Stimulated activated CD4-positive, alpha-beta T cell treated with anti-CD3 and anti-CD28 coated beads, Interleukin-4, amount 100 ng/mL, for 24 hours (primary cell): ENCODE measurements at places on chromosomes 4 and X.

DNA sequence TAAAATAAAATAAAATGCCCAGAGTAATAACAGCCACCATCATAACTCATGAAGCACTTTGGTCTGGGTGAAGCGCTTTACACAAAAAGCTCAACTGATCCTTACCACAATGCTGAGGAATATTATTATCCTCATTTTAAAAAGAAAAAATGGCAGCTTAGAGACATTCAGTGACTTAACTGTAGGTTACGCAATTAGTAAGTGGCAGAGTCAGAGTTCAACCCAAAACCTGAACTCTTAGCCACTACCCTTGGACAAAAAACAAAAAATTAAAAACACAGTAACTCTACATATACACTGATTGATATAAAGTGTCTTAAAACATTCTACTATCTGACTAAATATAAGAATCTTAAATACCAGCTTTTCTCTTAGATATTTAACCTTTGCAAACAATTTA, 34.9 kb downstream of the MAOB start:
- no peak for DNase-seq

DNA sequence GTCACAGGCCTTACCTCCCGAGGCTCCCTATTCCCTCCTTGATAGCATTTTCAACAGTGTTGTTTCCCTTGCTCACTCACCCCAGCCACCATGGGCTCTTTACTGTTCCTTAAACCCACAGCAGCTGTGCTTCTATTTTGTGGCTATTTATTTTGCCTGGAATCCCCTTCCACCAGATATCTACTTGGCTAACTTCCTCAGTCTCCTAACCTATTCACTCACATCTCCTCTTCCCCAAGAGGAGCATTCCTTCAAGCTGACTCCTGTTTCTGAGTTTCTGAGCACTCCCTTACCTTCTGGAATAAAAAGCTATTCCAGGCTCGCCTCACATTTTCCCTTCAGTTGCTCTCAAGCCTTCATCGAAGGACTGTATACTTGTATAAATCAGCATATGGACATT, 50.5 kb downstream of the CXCL1 start:
- DNase-seq = no peak

DNA sequence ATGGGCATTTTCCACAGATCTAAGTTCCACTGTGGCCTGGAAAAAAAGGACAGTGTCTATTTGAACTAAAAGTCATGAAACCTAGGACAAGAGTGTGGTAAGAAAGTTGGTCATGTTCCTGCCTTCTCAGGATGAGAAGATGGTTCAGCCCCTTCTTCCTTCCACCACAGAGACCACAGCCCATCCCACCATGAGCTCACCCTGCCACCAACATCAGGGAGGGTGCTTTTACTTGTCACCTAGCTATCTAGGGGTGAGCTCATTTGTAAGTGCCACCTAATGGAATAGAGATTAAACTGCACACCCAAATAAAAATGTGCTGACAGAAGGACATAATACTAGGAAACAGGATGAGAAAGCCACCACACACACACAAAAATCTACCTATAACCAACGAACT, 235.9 kb downstream of the SPIN4 start:
- DNase-seq = no peak

DNA sequence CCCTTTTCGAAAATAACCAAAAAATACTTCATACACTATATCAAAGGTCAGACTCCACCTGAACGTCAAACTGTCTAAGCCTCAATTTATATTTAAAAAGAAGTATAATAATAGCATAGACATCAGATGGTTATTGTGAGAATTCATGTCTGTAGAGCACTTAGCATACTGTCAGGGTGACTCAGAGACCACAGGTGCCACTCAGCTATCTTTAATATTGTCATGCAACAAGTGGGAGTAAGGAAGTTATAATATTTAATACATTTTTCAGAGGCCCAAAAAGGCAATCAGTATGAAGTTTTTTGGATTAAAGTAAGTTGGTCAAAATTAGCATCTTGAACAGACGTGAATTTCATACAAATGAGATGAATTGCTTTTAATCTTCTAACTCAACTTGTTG, 93.3 kb downstream of the PHOX2B start:
- DNase-seq = no peak

DNA sequence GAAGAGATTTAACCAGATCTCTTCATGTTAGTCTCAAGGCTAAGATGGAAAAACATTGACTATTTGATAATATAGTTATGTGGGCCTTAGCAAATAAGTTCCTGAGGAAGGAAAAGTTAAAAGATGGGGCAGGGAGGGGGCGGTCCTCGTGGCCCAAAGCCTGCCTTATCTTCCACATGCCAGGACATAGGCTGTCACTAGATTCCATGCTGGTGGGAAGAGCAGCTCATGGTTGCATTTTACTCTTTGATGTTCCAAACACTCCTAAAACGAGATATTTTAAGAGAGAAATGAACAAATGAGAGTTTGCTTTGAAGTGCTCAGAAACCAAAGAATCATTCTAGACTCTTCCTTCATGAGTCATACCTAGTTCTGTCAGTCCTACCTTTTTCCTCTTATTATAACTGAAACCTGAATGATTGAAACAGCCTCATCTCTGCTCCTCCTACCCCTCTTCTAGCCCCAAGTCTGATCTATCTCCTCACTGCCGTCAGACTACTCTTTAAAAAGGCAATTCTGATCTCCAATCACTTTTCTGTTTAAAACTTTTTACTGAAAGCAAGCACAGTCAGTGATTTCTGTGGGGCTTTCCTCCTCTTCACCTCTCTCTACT, 25.1 kb downstream of the RAB9B start:
- no peak for DNase-seq

DNA sequence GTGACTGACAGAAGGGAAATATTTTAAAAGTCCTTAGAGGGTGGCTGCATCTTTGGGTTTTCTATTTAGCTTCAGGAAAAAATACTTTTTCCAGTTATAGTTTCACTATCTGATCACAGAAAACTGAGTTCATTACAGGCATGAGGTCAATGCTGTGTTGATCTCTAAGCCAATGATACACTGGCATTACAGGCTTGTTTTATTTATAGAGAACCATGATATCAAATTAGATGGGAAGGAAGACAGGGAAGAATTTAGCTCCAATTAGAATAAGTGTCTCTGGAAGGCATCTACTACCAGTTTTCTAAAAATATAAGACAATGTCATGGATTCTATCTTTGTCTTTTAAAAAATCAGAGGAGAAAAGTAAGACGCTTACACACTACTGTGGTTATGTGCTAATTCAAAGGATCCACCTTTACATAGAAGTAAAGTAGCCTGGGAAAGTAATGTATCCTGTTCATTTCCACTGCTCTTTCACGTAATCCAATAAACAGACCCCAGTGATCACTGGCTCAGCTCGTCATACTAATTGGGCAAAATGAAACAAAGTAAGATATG, 344.5 kb upstream of the PPARGC1A start:
- DNase-seq = no peak

DNA sequence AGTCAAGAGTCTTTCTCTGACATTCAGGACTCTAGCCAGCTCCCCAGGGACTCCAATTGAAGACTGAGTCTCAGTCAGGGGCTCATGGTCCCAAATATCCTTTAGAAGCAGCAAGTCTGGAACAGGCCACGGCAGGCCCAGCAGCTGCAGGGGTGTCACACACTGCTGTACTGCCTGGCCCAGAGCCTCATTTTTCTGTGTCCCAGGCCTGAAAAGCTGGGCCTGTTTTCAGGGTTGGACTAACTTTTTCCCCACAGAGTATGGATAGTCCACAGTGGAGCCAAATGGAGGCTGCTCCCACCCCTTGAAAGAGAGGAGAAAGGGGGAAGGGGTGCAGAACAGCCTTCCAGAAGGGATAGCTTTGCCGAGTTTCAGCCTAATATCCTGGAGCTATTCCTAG, 146.8 kb upstream of the NALF2 start:
- DNase-seq = no peak

- no peak for DNase-seq
Observed at GRCh38 chr4:140296335-140297220, 76.9 kb upstream of the SCOC start.

DNA sequence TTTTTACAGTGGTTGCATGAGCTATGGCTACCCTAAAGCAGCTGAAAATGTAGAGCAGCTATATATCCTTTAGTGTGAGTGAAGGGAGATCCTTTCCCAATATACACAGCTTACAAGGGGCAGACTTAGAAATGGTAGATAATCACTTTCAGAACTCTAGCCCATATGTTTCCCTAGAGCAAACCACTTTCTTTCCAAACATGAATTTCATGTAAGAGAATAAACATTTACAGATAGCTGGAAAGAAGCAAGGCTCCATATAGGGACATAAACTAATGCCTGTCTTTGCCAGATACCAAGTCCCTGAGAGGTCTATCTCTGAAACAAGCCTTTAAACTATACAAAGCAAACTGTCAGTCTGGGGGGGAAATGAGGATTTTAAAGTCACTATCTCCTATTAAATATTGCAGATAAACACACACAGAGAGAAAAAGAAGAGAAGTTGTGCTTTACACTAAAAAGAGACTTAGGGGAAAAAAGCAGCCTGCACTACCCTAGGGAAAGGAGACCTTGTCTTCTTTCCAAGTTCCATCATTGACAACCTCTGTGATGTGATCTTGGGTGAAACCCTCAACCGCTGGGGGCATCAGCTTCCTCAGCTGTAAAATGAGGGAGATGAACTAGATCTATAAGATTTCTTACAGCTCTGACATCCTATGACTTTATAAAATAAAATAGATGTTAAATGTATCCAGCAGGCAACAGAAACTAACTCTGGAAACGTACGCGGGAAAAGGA, 73.6 kb downstream of the TMEM156 start:
- no peak for DNase-seq

- no peak for DNase-seq
Observed at GRCh38 chr4:142181021-142181420, 544.6 kb downstream of the IL15 start.

GRCh38 chr4:19164334-19164733, 1087.4 kb upstream of the SLIT2 start:
- DNase-seq = no peak

GRCh38 chr4:121900132-121900983, 30.1 kb upstream of the BBS7 start:
- DNase-seq = peak; percentile 61

GRCh38 chrX:131745942-131746489, 202.1 kb downstream of the OR13H1 start:
- no peak for DNase-seq

DNA sequence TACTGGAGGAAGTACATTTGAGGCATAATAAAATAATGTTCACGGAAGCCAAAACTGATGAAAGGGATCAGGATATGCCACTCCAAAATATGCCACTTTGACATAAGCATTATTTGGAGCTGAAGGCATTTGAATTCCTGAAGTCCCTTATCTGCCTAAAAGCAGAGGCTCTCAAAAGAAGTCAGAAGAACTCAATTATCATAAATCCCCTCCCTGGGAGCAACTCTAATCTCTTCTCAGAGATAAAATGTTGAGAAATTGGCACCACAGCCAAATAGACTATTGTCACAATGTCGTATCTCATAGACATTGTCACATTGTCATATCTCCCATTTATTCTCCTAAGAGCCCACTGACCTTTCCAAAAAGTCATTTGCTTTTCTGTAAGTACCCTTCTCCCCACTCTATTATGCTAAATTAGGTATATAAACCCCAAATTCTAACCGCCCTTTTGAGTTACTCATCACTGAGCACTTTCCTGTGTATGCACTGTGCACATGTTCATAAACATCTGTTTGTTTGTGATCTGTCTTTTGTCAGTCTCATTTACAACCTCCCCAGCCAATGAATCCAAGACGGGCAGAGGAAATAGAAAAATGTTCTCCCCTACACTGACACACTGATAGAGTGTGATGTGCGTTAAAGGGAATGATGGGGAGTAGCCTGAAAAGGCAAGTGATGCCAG, 78.5 kb upstream of the NAF1 start:
- DNase-seq = no peak

DNA sequence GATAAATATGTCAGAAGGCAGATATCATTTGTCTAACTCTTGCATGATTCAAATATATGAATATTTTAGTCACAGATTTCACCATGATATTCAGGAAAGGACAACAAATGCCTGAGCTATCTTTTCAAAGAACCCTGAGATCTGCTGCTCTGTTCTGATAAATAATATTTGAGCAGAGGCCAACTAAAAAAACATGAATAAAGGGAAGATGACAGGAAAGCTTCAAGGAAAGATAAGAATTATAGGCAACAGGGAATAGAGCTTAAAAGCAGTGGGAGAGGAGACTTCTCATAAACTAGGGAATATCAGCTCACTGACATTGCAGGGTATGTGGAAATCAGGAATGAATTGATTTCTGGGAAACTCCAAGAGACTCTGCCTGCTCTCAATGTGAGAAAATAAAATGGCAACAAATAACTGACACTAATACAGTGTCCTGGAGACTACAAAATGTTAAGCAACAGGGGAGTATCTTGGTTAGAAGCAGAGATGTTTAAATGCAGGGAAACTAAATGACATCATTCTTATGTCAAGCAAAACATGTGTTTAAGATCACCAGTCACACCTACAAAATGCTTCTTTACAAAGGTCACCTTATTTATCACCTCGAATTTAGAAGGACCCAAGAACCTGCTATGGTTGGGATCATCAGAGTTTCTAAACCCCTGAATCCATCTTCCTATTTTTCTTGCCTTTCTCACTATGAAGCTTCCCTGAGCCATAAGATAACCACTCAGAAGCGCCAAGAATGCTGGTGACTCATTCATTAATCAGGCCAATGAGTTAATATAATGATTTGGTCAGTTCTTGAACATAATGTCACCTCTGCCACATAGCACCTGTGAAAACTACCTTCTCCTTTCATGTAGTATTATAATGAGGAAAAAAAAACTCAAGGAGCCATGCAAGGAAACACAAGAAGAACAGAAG, 78.1 kb downstream of the NDST3 start:
- no peak for DNase-seq

DNA sequence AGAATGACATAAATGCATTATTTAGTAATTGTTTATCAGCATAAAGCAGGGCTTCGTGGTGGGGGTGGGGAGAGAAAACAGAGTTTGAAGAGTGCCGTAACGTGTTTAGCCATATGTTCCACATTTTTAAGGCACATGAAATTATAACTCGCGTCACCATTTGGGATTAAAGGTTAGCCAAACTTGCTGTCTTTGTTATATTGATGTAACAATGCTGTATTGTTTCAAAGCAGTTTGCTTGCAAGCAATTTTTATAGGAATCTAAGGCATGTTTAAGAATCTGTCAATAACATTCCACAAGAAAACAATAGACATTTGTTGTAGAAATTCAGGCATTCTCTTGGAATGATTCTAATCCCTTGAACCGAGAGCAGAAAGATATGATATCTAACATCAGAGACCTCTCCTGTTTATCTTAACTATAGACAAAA, 78.3 kb downstream of the CLDN22 start:
- DNase-seq = no peak

DNA sequence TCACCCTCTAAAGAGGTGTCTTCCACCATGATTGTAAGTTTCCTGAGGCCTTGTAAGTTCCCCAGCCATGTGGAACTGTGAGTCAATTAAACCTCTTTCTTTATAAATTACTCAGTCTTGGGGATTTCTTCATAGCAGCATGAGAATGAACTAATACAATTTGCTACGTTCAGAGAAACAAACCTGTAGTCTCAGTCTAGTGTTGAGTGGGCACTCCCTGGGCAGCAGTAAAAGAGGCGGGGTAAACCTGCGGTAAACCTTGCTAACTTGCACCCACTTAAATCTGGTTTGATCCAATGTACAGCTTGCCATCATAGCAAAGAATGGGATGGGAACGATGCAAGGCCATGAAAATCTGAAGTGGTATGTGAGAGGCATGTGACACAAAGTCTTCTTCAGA, 22.4 kb downstream of the GRXCR1 start:
- no peak for DNase-seq
